ENCODE measurements at places on chromosomes 13 and 19. TPM values are rescaled to one million over a fixed set of nuclear protein-coding genes. Genes with fewer than 3 reads are reported as not detected.

- no peak for DNase-seq
- H3K4me3 ChIP-seq, result no peak overlapping the region
- no peak overlapping the region for H3K27ac ChIP-seq
- no peaks in the 10 kb centered on the region for H3K4me1 ChIP-seq
Observed at GRCh38 chr13:100528353-100528752, 60.2 kb downstream of the GGACT start.

DNA sequence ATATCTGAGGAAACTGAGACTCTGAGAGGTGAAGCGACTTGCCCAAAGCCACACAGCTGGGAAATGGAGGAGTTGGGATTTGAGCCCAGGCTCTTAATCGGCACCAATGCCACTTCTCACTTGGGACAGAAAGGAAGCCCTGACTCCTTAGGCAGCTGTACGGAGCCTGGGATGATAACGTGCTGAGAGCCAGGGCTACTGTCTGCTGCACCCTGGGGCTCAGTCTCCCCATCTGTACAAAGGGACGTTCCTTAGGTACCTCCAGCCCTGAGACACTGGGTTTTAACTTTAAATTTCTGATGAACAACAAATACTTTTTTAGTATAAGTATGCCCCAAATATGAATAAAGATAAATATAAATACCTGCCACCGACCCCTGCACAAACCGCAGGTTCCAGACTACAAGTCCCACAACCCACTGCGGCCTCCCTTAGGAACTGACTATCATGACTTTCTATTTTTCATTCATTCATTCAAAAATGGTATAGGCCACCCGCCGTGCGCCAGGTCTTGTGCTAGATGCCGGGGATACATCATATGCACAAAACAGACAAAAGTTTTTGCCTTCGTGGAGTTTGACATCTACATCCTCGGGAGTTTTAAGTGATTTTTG, 776 bp upstream of the NCLN start:
- no peaks in the 10 kb centered on the region for H3K36me3 ChIP-seq
- no peaks in the 10 kb centered on the region for H3K4me1 ChIP-seq
- DNase-seq, result peak; percentile 87
- no peaks in the 10 kb centered on the region for H3K27me3 ChIP-seq
- no peak overlapping the region for H3K27ac ChIP-seq

GRCh38 chr13:99963816-99964339, 7.7 kb downstream of the ZIC5 start:
- no peak for DNase-seq
- no peaks in the 10 kb centered on the region for H3K36me3 ChIP-seq
- no peaks in the 10 kb centered on the region for H3K4me1 ChIP-seq
- no peak overlapping the region for H3K27ac ChIP-seq

Gene CARD8
- total RNA-seq, result 46.5 TPM

DNA sequence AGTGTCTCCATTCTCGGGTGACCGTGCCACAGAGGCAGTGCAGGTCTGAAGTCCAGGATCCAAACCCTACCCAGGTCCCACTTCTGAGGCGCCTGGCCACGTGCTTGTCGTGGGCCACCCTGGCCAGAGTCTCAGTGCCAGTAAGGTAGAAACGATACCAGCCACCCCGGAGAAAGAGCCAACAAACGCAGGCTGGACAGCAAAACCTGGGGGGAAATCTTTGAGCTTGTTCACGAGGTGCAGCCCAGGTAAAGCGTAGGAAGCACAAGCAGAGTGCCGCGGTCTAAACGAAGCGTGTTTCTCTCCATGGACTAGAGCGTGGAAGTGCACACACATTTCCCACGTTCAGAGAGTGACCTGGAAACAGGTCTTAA, 95.6 kb downstream of the ATP11A start:
- no peak overlapping the region for H3K27ac ChIP-seq
- H3K36me3 ChIP-seq, result no peaks in the 10 kb centered on the region
- no peaks in the 10 kb centered on the region for H3K4me1 ChIP-seq
- H3K4me3 ChIP-seq, result no peak overlapping the region

DNA sequence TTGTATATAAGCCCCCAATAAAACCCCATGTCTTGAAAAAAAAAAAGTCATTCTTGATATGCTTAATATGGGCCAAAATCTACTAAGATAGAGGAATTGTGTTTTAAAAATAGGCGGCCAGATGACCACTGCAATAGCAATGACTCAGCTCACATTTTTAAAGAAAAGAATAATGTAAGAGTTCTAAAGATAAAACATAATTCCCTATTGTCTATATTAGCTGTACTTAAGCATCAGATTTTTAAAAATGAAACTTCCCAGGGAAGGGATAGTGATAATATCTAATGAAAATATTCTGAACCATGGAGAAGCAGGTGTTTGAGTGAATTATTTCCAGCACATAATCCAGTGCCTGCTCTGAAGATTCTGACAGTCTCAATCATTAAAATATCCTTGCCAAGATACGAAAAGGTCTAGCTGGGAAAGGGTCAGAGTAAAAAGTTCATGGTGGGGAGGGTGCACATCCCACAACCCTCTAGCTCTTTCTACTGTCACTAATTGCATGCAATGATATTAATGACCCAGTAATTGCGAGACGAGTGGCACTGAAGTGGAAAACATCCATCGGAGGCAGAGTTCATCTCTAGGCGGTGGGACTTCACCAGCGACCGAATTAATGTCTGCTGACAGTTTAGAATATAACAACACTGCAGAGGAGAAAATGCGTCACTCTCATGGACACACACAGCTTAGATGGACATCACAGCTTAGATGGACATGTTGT, 31.6 kb downstream of the EFNB2 start:
- no peaks in the 10 kb centered on the region for H3K36me3 ChIP-seq
- peaks cover 11% of the 10 kb centered on the region for H3K4me1 ChIP-seq
- DNase-seq, result no peak
- H3K27me3 ChIP-seq, result no peaks in the 10 kb centered on the region
- H3K4me3 ChIP-seq, result no peak overlapping the region

Gene PEG3
- 10.3 TPM for total RNA-seq

Gene SYDE1
- total RNA-seq, result 53.5 TPM

- no peak overlapping the region for H3K4me3 ChIP-seq
- no peaks in the 10 kb centered on the region for H3K36me3 ChIP-seq
- no peaks in the 10 kb centered on the region for H3K27me3 ChIP-seq
- DNase-seq, result no peak
- no peak overlapping the region for H3K27ac ChIP-seq
Observed at GRCh38 chr19:2906631-2907195, 6.0 kb downstream of the ZNF57 start.
